ENCODE measurements at places on chromosomes 1 and 21.

DNA sequence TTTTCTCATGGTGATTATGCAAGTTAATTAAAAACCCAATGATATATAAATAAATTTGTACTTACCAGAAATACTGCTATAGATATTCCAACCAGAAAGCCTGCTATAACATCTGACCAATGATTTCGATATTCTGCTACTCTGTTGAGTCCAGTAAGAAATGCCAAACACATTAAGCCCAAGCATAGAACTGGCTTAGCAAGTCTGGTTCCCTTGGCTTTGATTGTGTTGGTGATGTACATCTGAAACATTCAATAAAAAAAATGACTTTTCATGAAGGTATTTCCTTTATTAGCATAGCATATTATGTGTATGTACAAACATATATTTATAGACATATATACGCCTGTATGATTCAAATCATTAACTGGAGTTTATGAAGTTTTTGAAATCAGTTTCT lies 82.8 kb downstream of the PLPPR5 start:
- no peak for DNase-seq

DNA sequence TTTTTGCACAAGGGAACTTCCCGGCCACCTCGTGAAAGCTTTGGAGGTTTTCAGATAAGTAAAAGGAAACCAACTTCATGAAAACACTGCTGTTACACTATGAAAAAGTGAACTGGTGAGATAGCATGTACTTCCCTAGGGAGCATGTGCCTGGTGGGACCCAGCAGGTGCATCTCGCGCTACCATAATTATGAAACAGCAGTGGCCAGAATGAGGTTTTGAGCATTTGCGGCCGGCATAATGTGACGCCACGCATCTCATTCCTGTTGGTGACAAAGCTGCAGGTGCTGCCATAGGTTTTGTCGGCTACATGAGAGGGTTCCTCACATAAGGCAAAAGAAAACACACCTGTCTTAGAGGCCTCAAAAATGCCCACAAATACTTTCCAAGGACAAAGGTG lies 1.7 kb downstream of the KRTAP10-3 start:
- DNase-seq, result no peak

DNA sequence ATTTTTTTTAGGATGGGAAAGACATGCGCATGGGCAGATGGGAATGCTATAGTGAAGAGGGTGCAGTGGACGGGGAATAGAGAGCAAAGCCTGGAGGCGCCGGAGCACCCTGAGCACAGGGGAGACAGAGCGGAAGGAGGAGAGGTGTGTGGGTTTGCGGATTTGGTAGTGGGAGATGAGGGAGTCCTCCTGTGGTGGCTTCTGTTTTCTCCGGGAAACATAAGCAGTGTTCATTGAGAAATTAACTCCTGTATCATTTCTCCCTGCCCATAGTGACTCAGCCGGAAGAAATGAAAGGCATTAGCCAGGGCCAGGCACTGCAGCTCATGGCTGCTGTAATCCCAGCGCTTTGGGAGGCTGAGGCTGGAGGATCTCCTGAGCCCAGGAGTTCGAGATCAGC lies 4.7 kb upstream of the PTPRF start:
- peak; percentile 49 for DNase-seq

- DNase-seq, result peak; percentile 34
Observed at GRCh38 chr1:12251442-12251841, 21.6 kb downstream of the VPS13D start.

DNA sequence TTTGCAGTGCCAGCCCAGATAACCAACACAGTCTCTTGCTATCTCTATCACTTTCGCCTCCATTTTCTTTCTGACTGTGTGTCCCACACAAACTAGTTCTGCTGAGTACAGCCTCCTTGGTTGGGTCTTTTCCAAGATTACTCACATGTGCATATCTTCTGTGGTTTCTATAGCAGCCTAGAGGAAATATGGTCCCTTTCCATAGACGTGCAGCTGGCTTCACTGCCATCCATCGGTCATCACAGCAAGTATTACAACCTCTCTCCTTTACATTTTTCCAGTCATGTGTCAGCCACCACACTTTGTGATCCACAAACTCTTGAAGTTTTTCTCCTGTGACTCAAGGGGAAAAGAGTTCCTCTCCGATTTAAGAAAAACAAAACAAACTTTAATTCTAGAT lies 893.4 kb upstream of the ADGRL4 start:
- DNase-seq, result peak; percentile 92

- no peak for DNase-seq
Observed at GRCh38 chr1:46205791-46206190, 2.7 kb downstream of the LURAP1 start.

DNA sequence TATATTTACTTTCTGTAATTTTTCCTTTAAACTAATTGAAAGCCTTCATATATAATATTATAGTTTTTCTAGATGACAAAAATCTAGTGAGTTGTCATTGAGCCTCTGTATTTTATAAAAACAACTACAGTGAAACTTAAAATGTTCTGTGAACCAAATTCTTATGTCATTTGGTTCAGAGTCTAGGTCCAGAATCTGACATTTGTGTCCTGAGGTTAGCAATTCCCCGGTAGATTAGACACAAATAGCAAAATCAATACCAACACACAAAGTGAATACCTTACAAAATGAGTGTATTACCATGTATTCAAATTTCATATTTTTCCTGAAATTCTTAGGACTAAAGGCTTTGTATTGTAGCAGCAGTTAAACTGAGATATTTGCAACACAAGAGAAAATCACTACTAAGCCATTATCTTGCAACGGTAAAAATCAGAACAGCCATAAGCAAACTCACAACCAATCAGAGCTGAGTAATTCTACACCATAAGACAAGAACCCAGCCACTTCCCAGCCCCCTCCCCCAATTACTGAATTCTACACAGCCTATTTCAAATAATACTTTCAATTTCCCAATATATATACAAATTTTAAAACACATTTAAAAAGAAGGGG lies 573.5 kb downstream of the SMYD3 start:
- no peak for DNase-seq

- DNase-seq, result no peak
Observed at GRCh38 chr1:1162597-1163537, 10.8 kb upstream of the TTLL10 start.
